ENCODE measurements at places on chromosomes 7 and 10.
A peak's percentile ranks its signal among the peaks of the same experiment; 100 is the strongest.

- DNase-seq: no peak
These were observed 131.8 kb downstream of the TES start for GRCh38 chr7:116342125-116342524.

GRCh38 chr10:83935339-83935736, 204.0 kb upstream of the GHITM start:
- no peak for DNase-seq

GRCh38 chr10:132963430-132963960, 21.1 kb upstream of the CFAP46 start:
- DNase-seq: no peak

GRCh38 chr7:113040849-113041248, 45.8 kb downstream of the GPR85 start:
- no peak for DNase-seq

DNA sequence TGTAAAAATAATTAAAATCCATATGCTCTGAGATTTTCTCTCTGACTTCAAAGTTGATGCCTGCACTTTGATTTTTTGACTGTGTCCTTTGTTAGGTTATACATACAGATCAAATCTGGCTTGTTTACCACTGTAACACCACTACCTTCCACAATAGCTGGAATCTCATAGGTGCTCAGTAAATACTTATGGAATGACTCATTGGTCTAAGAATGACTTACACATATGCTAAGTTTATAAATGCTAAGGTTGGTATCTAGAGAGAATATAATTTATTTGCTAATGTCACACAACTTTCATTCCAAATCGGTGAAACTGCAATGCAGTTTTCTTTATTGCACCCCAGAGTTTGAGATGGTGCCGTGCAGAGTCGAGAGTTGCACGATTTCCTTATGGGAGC, 578.5 kb downstream of the SH2D4B start:
- peak; percentile 1 for DNase-seq

DNA sequence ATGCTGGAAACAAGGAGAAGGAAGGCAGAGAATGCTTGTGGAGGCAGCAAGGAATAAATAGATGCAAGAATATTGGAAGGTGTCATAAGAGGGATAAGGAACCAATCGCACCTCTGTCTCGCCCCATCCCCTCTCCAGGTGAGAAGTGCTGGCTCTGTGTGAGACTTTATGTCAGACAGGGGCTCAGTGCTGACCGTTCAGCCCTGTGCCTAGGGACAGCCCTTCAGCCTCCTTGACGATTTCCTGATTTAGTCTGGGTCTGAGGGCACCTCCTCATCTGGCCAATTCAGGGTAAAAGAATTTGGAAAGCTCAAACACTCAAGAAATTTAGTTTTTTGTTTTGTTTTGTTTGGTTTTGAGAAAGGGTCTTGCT, 54.9 kb downstream of the FAM241B start:
- no peak for DNase-seq

DNA sequence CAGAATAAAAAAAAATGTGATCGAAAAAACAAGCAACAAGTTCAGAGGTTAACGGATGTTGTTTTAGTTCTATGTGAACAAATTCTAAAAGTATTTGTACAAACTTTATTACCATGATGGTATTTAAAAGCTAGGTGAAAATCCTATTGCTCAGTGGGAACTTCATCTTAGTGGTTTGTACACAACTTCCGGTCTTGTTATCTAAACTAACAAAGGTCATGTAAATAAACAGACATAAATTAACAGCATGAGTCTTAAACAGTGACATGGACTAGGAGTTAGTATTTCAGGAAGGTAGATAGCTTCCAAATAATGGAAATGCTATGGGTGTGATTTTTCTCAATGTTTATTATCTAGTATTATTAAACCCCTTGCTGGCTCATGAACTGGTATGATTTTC, 83.8 kb downstream of the SPAG6 start:
- no peak for DNase-seq

- DNase-seq: no peak
These were observed 24.5 kb downstream of the HHEX start for GRCh38 chr10:92714152-92714845.

DNA sequence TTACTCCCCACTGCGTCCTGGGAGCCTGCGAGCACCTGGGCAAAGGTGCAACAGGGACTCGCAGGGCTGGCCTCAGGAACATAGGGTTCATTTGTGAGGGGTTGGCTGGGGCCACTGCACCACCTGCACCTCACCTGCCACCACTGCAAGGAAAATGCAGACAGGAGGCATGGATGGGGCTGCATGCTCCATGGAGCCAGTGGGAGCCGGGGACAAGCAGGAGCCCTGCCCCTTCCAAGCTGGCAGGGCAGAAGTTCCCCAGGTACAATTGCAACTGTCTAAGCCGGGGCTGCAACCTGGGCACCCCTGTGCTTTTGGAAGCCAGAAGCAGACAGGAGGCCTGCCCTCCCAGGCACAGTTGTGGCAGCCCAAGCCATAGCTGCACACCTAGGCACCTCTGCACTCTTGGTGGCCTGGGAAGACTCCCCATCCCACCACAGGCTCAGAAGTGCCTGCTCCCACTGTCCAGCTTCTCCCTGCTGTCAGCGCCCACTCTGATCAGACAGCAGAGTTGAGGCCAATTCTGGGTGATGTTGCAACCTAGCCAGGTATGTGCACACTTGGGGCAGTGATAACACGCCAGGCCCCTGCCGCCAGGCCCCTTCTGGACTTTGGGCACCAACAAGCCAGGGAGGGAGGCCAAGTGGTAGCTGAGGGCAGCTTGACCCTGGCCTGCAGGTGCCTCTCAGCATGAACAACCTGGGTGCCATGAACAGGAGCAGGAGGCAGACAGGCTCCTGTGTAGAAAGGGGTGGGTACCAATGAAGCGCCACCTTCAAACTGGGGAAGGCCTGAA, 58.2 kb downstream of the TMEM106B start:
- DNase-seq: no peak

- DNase-seq: no peak
These were observed 189.0 kb downstream of the TCF7L2 start for GRCh38 chr10:113138937-113139585.

DNA sequence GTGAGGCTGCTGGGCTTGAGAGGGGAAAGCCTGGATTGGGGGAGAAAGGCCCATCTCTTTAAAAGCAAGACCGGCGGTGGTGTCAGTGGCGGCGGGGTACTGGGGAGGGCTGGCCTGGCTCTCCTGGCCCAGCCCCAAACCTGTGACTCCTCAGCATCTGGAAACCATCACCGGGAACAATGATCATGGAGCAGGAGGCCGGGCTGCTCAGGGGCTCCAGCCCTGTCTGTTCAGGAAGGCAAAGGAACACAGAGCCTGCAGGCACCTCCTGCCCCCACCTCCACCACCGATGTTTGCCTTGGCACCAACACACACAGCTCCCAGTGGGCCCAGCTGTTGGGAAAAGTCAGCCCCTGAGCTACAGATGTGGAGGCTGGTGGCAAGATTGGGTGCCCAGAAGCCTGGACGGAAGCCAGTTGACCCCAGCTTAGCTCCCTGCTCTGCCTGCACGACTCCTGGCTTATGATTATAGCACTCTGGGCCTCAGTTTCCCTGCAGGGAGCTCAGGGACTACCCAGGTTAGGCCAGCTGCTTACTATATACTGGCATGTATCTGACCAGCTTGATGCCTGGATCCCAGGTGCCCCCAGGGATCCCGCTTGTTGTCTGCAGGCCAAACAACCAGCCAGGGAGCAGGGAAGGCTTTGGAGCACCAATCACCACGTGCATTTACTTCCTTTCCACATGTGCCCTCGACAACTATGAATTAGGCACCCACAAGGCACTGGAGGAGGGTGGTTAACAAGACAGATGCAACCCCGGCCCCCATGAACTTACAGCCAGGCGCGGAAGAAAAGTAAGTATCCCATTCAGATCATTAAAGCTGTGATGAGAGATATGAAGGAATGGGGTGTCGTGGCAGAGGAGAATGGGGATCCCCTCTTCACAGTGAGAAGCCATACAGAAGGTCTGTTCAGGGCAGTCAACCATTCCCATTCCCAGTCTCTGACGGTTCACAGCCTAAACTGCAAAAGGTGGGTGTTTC, 37.3 kb downstream of the ZCCHC24 start:
- DNase-seq: no peak

DNA sequence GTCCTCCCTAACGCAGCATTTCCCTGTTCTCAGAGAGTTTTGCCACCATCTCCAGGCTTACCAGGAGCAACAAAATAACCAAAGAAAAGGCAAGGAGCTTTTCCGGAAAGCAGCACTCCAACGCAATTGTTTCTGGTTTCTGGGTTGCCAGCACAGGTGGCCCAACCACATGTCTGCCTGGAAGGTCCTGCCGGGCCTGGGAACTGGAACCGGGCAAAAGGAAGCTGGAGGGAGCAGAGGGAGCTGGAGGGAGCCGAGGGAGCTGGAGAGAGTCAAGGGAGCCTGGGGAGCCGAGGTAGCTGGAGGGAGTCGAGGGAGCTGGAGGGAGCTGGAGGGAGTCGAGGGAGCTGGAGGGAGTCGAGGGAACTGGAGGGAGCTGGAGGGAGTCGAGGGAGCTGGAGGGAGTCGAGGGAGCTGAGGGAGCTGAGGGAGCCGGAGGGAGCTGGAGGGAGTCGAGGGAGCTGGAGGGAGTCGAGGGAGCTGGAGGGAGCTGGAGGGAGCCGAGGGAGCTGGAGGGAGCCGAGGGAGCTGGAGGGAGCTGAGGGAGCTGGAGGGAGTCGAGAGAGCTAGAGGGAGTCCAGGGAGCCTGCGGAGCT, 54.6 kb downstream of the STK32C start:
- no peak for DNase-seq

- DNase-seq: peak; percentile 16
These were observed 669 bp downstream of the PI4K2A start for GRCh38 chr10:97640868-97641811.

GRCh38 chr10:3438606-3439005, 266.0 kb upstream of the PITRM1 start:
- DNase-seq: no peak

GRCh38 chr10:19310066-19310465, 261.5 kb downstream of the MALRD1 start:
- peak; percentile 33 for DNase-seq

DNA sequence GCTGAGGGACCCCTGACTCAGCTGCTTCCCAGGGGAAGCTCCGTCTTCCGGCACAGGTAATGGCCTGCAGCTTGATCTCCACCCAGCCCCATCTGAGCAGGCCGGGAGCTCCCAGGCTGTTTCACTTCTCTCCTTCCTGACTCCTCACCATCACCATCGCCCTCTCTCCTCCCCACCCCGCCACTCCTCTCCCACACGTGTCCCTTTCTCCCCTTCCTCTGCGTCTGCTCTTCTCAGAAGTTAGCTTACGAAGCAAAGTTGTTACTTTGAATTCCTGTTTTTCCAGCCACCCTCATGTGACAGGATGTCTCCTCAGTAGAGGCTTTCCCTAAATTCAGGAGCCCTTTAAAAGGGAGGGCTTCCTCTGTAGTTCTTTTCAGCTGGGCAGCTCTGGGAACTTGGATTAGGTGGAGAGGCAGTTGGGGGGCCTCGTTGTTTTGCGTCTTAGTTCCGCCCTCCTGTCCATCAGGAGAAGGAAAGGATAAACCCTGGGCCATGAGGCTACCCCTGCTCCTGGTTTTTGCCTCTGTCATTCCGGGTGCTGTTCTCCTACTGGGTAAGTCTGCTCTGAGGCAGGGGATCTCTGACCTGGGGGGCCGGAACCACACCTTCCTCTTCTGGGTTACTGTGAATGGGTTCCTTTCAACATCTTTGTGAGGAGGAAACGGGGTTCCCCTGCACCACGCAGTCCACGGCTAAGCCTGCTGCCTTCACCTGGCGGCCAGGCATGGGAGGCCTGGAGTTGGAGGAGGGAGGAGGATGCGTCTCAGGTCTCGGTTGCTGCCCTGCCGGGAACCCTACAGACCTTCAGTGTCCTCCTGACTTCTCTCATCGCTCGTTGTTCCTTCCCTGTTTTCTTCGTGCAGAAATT, at the start of gene MRC1:
TSS of gene MRC1 (plus strand) at position 378 of the 871 bp plus-strand sequence. CDS start at position 496, 118 bp downstream.
- no peak for DNase-seq

GRCh38 chr10:86043236-86043635, 323.4 kb downstream of the GRID1 start:
- no peak for DNase-seq

GRCh38 chr10:34766266-34766600, 48.9 kb downstream of the PARD3 start:
- no peak for DNase-seq

- no peak for DNase-seq
These were observed 19.5 kb downstream of the MYH16 start for GRCh38 chr7:99292127-99292526.

GRCh38 chr10:129914960-129915359, 49.1 kb downstream of the EBF3 start:
- no peak for DNase-seq

GRCh38 chr10:53699684-53700083, 927.1 kb upstream of the MBL2 start:
- no peak for DNase-seq

- no peak for DNase-seq
These were observed 32.1 kb upstream of the RHEB start for GRCh38 chr7:151551820-151552219.

- DNase-seq: no peak
These were observed 485.3 kb downstream of the DNAJB6 start for GRCh38 chr7:157821959-157822687.

- no peak for DNase-seq
These were observed 41.0 kb upstream of the CDK6 start for GRCh38 chr7:92877367-92877766.

- DNase-seq: no peak
These were observed 107.2 kb downstream of the RUNDC3B start for GRCh38 chr7:87735360-87735759.

DNA sequence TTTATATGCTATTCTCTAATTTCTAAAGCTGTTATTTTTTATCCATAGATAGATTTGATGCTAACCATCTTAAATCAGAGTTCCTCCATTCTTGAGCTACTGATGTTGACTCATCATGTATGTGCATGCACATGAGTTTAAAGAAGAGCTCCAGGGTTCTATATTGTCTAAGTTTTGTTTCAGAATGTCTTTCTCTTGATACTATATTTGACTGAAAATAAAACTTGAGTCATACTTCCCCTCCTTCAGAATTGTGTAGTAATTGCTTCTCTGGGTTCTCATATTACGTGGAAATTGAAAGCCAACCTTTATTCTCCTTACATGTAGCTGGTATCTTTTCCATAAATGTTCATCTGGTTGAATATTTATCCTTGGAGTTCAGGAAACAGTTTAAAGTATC, 89.4 kb downstream of the LRRTM3 start:
- DNase-seq: no peak

- no peak for DNase-seq
These were observed 201.1 kb upstream of the HDAC9 start for GRCh38 chr7:18294411-18294810.

All from kidney capillary endothelial cell (primary cell).